ENCODE measurements at places on chromosomes 6 and 20.

GRCh38 chr6:113860181-113860955 lies 3.2 kb downstream of the MARCKS start:
- DNase-seq = no peak

DNA sequence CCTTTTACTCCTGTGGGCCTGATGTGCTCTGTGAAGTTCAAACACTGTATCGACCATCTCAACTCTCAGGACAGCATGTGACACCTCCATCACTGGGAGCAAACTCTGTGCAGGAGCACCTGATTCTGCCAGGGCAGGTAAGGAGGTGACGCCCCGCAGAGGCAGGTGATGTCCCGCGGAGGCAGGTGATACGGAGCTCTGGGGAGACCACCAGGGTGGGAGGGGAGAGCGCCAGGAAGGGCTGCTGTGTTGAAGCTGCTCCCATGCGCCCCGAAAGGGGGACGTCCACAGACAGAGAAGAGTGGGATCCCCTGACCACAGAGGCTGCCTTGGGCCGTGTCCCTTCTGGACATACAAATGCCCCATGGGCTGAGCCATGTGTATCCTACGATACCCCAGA lies 58.3 kb downstream of the DACT2 start:
- DNase-seq = no peak

GRCh38 chr20:8796088-8796660 lies 272.7 kb upstream of the PLCB4 start:
- DNase-seq = no peak

GRCh38 chr6:6402591-6402990 lies 82.1 kb upstream of the F13A1 start:
- DNase-seq = no peak

GRCh38 chr20:61042506-61043385 lies 209.3 kb upstream of the CDH4 start:
- no peak for DNase-seq

DNA sequence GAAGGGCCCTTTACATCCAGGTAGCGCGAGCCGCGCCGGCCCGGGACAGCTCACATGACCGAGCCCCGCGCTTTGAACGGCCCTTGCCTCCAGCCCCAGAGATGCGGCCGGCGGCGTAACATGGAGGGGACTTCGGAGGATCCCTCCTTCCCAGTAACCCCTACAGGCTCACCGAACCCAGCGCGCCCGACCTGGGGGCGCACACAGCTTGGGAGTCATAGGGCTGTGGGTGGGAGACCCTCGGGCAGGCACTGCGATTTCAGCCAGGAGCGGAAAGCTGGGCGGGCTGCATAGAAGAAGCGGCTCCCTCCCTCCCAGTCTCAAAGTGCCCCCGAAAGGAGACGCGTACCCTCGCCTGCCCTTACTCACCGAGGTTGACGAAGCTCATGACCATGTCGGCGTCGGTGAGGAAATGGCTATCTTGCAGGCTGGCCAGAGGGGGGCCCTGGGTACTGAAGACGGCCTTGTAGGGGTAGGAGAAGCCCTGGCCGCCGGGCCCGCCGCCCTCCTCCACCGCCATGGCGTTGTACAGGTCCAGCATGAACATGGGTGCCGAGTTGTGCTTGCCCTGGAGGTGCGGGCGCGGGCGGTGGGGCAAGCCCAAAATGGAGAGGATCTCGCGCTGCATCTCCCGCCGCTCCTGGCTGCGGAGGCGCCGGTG lies 975 bp downstream of the BMP7 start:
- no peak for DNase-seq

- DNase-seq = no peak
These were observed 4.9 kb downstream of the NKAIN2 start for GRCh38 chr6:123808556-123808955.

DNA sequence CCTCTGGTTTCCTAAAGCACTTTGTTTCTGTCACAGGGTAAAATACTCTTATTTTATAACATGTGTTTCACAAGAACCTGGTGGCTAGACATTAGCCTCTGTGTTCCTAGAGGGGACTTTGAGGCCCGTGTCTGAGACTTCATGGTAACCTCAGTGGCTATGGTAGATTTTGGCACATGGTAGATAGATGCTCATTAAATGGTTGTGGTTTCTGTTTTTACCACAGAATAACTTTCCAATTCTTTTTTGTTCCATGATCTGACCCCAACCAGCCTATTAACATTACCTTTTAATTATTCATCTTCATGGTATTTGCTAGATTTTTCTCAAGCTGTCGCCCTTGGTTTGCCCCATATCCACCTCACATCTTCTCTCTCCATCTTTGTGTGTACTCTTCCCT lies 34.3 kb downstream of the CCN2 start:
- DNase-seq = no peak

DNA sequence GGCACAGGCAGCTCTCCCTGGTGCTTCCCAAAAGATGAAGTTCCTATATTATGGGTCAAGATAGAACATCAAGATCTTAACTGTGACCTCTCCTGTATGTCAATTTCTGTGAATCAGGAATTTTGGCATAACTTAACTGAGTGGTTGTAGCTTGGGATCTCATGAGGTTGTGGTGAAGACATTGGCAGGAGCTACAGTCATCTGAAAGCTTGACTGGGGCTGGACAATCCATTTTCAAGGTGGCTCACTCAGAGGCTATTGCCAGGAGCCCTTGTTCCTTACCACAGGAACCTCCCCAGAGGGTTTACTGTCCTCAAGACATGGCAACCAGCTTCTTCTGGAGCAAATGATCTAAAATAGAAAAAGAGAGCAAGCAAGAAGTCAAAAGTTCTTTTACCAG lies 252.2 kb downstream of the ADGB start:
- DNase-seq = no peak

GRCh38 chr20:50607850-50608749 lies 83.2 kb downstream of the RIPOR3 start:
- no peak for DNase-seq

DNA sequence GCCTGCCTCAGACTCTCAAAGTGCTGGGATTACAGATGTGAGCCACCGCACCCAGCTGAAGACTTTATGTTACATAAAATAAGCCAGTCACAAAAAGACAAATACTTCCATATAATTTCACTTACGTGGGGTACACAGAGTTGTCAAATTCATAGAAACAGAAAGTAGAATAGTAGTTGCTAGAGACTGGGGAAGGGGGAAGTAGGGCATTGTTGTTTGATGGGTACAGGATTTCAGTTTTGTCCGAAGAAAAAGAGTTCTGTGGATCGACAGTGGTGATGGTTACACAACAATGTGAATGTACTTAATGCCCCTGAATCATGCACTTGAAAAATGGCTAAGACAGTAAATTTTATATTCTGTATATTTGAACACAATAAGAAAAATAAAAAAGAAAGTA lies 41.6 kb upstream of the ANKEF1 start:
- DNase-seq = no peak

DNA sequence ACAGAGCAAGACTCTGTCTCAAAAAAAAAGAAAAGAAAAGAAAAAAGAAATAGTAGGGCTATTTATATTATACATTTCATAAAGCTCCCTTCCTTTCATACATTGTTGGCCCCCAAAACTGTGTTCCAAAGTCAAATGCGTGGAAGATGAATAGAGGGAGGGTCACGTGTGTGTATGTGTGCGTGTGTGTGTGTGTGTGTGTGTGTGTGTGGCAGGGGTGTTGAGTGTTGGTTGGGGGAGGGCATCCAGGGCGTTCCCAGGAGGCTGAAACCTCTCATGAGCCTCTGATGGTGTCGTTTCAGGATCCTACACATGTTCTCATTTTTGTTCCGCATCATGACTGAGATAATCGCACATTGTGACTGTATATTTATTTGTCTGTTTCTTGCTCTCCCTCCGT lies 7.8 kb upstream of the BPIFB1 start:
- DNase-seq = no peak

- no peak for DNase-seq
These were observed 65.5 kb upstream of the BTN3A2 start for GRCh38 chr6:26299286-26300042.

GRCh38 chr6:126831461-126831860 lies 287.0 kb upstream of the RSPO3 start:
- DNase-seq = no peak

DNA sequence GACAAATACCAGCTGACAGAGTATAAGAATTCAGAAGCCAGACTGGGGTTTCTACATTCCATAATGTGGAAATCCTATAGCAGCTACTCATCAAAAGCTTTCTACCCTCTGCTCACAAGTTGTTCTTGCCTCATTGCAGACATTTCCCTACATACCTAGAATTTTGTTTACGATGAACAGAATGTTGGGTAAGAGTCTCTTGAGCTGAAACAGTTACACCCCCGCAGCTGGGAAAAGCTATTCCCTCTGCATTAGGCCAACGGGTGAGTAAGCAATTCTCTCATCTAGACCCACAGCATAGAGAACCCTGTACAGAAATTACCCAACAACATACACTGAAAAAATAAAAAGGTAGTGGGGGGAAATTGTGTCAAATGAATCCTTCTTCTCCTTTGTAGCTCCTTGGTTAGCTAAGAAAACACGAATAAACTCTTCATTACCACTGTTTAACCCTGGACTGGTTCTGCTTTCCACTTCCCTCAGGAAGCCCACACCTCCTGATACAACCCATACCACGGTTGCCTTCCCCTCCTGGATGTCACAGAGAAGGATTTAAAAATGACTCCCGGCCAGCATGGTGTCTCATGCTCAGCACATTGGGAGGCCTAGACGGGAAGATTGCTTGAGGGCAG lies 215.0 kb upstream of the SHLD1 start:
- peak; percentile 79 for DNase-seq

DNA sequence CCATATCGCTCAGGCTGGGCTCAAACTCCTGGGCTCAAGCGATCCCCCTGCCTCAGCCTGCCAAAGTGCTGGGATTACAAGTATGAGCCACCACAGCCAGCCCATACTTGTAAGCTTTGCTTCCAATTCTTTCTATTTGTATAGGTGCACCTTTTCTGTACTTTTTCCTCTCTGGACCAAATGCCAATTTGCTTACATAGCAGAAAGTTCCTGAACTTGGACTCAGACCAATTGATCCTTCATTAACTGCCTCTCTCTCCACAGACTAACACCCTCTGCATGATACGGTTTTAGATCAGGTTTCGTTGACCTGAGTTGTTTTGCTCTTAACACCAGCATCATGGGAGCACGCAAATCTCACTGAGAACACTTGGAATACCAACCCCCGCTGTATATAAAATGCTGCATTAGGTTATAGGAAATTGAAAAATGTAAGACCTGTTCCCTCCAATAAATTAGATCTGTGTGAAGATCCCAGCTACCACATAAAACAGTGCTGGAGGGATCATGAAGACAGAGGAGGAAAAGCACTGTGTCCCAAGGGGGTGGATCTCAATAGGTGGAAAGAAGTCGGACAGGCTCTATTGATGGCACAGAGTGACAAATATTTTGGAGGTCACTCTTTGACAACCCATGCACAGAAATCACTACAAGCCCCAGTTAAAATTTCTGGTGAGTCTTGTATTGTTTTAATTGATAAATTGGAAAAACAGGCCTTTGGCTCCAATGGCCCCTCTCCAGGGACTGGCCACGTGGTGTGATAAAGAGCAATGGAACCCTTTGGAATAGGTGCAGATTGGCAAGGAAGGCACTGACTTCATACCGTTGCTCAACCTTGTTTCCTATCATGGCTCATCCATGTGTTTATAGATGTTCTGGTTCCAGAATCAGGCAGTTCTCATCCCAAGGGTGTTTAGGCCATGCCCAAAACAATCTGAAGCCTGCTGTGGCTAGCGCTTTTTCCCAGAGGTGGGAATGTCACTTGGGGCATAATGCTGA lies 51.2 kb downstream of the ISM1 start:
- DNase-seq = no peak

GRCh38 chr6:79600812-79601609 lies 30.1 kb upstream of the SH3BGRL2 start:
- DNase-seq = peak; percentile 23

DNA sequence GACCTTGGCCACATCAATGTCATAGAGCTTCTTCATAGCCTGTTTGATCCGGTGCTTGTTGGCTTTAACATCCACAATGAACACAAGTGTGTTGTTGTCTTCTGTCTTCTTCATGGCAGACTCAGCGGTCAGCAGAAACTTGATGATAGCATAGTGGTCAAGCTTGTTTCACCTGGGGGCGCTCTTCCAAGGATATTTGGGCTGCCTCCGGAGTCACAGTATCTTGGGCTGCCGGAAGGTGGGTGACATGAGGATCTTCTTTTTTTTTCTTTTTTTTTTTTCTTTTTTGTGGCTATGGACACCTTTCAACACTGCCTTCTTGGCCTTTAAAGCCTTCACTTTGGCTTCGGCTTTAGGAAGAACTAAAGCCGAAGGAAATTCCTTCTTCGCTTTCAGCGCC lies 244.6 kb downstream of the GJA1 start:
- no peak for DNase-seq

- DNase-seq = no peak
These were observed 30.6 kb upstream of the APCDD1L start for GRCh38 chr20:58545565-58546415.

GRCh38 chr20:41956338-41957074 lies 338.3 kb upstream of the CHD6 start:
- no peak for DNase-seq

DNA sequence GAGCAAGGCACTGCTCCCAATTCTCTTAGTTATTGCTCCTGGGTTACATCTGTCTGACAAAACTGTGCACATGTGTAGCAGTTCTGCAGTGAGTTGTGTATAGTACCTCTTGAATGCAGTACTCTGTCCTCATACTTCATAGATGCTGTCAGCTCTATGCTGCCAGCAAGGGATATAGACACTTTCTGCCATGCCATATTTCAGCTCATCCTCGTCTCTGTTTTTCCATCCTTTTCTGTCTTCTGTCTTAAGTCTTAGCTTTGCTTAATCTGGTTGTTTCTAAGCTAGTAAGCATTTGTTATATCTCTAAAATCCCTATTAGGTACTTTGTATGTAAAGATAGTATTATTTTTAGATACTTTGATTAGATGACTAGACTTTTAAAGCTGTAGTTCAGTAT lies 76.4 kb downstream of the HIVEP1 start:
- no peak for DNase-seq

- no peak for DNase-seq
These were observed 38.2 kb downstream of the KIAA1755 start for GRCh38 chr20:38222231-38222922.

DNA sequence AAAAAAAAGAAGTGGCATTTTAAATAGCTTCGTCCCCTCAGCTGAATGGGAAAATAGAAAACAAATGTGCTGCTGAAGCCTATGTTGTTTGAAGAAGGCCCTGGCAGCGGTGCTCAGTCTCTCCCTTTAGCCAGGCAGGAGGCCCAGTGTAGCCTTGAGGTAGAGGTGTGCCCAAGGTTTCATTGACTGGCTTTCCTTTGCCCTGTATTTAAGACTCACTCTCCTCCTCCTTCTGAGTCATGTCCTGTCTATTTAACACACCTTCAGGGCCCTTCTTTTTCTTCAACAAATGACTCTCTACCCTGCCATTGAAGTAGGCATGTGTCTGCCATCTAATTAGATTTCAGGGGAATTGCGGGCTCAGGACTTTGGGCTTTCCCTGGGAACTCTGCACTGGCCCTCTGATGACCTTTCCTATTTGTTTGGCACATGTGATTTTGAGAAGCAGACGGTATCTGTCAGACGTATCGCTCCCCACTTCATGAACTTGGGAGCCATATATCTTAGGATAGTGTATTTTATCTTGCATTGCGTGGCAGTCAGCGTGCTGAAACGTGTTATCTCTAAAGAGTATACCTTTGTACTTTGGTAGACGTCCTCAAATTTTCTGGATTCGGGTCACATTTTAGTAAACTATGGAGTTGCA lies 4.3 kb downstream of the TJAP1 start:
- DNase-seq = no peak

Data from AG09319 (cell line).